Progenitor cell of endocrine pancreas (in vitro differentiated cells): ENCODE measurements at places on chromosomes 6 and 20. TPM values are rescaled to one million over a fixed set of nuclear protein-coding genes. Genes with fewer than 3 reads are reported as not detected.

SEL1L2 gene
- total RNA-seq, result not detected in 2 replicates

HS3ST5 gene
- total RNA-seq, result 0.31 and 0.95 TPM in 2 replicates

EEF1A1 gene
- total RNA-seq, result 12,032 and 12,129 TPM in 2 replicates

CALHM5 gene
- 0.05 and 0.09 TPM in 2 replicates for total RNA-seq

CLDN20 gene
- total RNA-seq, result not detected in 2 replicates

TSBP1 gene
- not detected in 2 replicates for total RNA-seq

RIMS4 gene
- total RNA-seq, result 6.3 and 8.2 TPM in 2 replicates

DNA sequence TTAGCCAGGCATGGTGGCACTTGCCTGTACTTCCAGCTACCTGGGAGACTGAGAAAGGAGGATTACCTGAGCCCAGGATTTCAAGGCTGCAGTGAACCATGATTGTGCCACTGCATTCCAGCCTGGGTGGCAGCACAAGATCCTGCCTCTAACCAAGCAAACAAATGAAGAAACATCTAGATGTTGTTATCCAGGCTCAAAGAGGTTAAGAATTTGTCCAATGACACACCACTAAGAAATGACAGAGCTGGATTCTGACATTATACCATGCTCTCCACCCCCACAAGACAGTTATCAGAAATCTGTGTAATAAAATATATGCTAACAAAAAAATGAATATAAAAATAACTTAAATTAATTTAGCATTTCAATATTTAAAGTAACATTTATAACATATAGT is 925.5 kb upstream of the SLC35B3 start:
- no peaks in the 10 kb centered on the region for H3K4me1 ChIP-seq
- H3K36me3 ChIP-seq, result no peaks in the 10 kb centered on the region
- H3K27me3 ChIP-seq, result no peaks in the 10 kb centered on the region
- H3K27ac ChIP-seq, result no peak overlapping the region

GRCh38 chr6:57303931-57304681 is 13.3 kb upstream of the PRIM2 start:
- peaks cover 3% of the 10 kb centered on the region for H3K4me1 ChIP-seq
- H3K27me3 ChIP-seq, result no peaks in the 10 kb centered on the region
- no peak overlapping the region for H3K27ac ChIP-seq
- no peak for DNase-seq
- no peaks in the 10 kb centered on the region for H3K36me3 ChIP-seq
- H3K4me3 ChIP-seq, result no peak overlapping the region

DNA sequence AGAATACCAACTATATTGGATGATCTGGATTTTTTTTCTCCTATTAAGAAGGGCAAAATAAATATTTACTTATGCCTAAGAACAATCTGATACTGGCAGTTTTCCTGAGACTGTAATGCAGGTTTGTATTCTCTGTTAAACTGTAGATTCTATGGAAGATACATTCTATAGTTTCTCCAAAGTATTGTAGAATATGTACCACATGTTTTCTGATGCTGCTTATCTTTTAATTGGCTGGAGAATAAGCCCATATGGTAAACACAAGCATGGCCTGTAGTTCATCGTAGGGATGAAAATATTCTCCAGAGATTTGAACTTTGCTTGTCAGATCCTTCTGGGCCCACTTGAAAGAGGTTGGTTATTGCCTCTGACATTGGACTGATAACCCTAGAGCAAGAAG is 99.1 kb downstream of the CENPW start:
- H3K4me3 ChIP-seq, result no peak overlapping the region
- no peaks in the 10 kb centered on the region for H3K4me1 ChIP-seq
- no peak overlapping the region for H3K27ac ChIP-seq
- no peaks in the 10 kb centered on the region for H3K36me3 ChIP-seq
- H3K27me3 ChIP-seq, result no peaks in the 10 kb centered on the region
- no peak for DNase-seq

DNA sequence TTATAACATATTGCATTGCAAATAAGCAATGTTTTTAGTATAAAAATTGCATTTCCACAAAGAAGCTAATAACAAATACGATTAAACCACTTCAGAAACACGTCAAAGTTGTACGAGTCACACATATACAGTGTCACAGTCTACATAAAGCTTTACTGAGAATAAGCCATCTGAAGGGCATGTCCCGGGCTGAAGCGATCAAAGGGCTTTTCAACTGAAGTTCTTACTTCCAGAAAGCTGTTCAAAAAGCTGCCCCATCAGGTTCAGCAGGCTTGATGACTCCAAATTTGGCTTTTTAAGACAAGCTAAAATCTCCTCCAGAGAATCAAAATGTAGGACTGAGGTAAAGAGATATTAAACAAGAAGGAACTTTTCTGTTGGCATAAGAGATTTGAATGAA is 37.5 kb upstream of the HAO1 start:
- no peak overlapping the region for H3K27ac ChIP-seq
- peaks cover 4% of the 10 kb centered on the region for H3K36me3 ChIP-seq
- H3K4me1 ChIP-seq, result peaks cover 21% of the 10 kb centered on the region
- DNase-seq, result no peak

GRCh38 chr6:136717716-136717990 is 74.6 kb downstream of the MAP3K5 start:
- peaks cover 3% of the 10 kb centered on the region for H3K4me1 ChIP-seq
- DNase-seq, result no peak
- no peaks in the 10 kb centered on the region for H3K27me3 ChIP-seq
- H3K27ac ChIP-seq, result no peak overlapping the region
- peaks cover 2% of the 10 kb centered on the region for H3K36me3 ChIP-seq
- H3K4me3 ChIP-seq, result no peak overlapping the region

GRCh38 chr6:73893696-73894095 is 197.7 kb downstream of the CD109 start:
- H3K4me3 ChIP-seq, result no peak overlapping the region
- H3K27me3 ChIP-seq, result no peaks in the 10 kb centered on the region
- peak overlapping the region; percentile 49 for H3K27ac ChIP-seq
- H3K4me1 ChIP-seq, result no peaks in the 10 kb centered on the region
- no peak for DNase-seq
- H3K36me3 ChIP-seq, result no peaks in the 10 kb centered on the region

GRCh38 chr6:44051515-44051914 is 75.7 kb downstream of the MRPL14 start:
- no peaks in the 10 kb centered on the region for H3K36me3 ChIP-seq
- H3K27me3 ChIP-seq, result peaks cover 6% of the 10 kb centered on the region
- peaks cover 18% of the 10 kb centered on the region for H3K4me1 ChIP-seq
- no peak overlapping the region for H3K27ac ChIP-seq
- H3K4me3 ChIP-seq, result no peak overlapping the region

DNA sequence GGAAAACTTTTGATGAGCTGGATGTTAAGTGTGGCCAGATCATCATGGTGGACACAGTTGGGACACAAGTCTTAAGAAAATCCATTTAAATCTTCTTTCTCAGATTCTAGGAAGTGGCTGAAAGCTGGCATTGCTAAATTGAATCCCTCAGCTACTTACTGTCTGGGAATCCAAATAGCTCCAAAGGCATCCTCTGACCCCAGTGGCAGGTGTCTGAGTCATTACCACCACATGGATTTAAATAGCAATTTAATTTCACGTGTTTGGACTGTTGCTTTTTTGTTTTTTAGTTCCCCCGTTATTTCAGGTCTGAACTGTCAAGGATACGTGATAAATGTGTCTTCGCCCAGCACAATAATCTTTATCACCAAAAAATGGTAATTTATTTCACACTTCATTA is 33.2 kb upstream of the HDGFL1 start:
- H3K36me3 ChIP-seq, result no peaks in the 10 kb centered on the region
- no peak for DNase-seq
- H3K27me3 ChIP-seq, result no peaks in the 10 kb centered on the region
- no peak overlapping the region for H3K4me3 ChIP-seq

DNA sequence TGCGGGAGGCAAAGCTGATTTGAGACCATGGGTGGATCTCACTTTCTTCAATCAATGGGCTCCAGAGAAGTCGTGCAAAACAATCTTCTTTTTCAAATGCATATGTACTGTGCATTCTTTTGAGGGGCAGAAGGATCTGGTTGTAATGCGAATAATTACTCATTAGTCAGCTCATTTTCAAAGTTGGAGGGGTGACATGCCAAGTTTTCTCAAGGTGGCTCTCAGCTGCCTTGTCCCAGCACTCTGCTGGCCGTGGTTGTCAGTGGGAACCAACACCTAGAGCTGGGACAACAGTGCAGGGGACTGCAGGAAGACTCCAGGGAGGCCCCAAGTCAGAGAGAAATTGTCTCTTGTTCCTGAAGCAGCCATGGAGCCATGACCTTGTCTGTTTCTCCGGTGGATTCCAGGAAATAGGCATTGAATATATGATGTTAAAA is 25.3 kb downstream of the MYT1 start:
- no peak for DNase-seq
- peaks cover 1% of the 10 kb centered on the region for H3K36me3 ChIP-seq
- H3K27me3 ChIP-seq, result peaks cover 7% of the 10 kb centered on the region
- peaks cover 20% of the 10 kb centered on the region for H3K4me1 ChIP-seq
- no peak overlapping the region for H3K4me3 ChIP-seq
- H3K27ac ChIP-seq, result peak overlapping the region; percentile 96

DNA sequence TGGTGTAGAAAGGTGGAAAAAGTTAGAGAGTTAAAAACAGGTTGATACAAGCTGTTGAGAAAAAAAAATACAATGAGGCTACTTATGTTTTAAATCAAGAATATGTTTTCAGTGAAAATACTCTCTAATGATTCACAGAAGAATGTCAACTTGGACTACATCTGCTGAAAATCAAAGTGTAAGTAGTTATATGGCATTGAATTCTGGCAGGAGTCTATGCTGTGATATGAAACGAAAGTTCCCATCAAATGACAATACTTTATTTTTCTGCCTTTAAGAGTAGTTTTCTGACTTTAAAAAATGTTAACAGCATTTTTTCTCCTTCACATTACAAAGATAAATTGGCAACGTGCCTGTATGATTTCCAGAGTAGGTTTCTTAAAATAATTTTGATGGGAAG is 158.3 kb downstream of the EYA4 start:
- peaks cover 2% of the 10 kb centered on the region for H3K4me1 ChIP-seq
- H3K27me3 ChIP-seq, result peaks cover 3% of the 10 kb centered on the region
- no peaks in the 10 kb centered on the region for H3K36me3 ChIP-seq
- no peak overlapping the region for H3K27ac ChIP-seq

GRCh38 chr6:137353346-137353745 is 134.2 kb upstream of the IFNGR1 start:
- peaks cover 29% of the 10 kb centered on the region for H3K4me1 ChIP-seq
- H3K27ac ChIP-seq, result no peak overlapping the region
- H3K4me3 ChIP-seq, result no peak overlapping the region
- H3K27me3 ChIP-seq, result no peaks in the 10 kb centered on the region
- H3K36me3 ChIP-seq, result no peaks in the 10 kb centered on the region

DNA sequence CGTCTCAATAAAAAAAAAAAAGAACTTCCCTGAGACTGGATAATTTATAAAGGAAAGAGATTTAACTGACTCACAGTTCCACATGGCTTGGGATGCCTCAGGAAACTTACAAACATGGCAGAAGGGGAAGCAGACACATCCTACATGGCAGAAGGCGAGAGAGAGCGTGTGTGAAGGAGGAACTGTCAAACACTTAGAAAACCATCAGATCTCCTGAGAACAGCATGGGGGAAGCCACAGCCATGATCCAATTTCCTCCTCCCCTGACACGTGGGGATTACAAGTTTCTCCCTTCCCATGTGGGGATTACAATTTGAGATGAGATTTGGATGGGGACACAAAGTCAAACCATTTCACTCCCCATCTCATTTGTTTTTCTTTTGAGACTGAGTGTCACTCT is 46.6 kb upstream of the TFAP2C start:
- no peak for DNase-seq
- H3K27ac ChIP-seq, result no peak overlapping the region
- no peaks in the 10 kb centered on the region for H3K36me3 ChIP-seq
- no peaks in the 10 kb centered on the region for H3K4me1 ChIP-seq
- H3K4me3 ChIP-seq, result no peak overlapping the region

- no peak overlapping the region for H3K27ac ChIP-seq
- DNase-seq, result no peak
- no peak overlapping the region for H3K4me3 ChIP-seq
- no peaks in the 10 kb centered on the region for H3K27me3 ChIP-seq
- H3K4me1 ChIP-seq, result no peaks in the 10 kb centered on the region
- H3K36me3 ChIP-seq, result no peaks in the 10 kb centered on the region
Measured at GRCh38 chr6:2542101-2542857, 208.4 kb downstream of the MYLK4 start.

DNA sequence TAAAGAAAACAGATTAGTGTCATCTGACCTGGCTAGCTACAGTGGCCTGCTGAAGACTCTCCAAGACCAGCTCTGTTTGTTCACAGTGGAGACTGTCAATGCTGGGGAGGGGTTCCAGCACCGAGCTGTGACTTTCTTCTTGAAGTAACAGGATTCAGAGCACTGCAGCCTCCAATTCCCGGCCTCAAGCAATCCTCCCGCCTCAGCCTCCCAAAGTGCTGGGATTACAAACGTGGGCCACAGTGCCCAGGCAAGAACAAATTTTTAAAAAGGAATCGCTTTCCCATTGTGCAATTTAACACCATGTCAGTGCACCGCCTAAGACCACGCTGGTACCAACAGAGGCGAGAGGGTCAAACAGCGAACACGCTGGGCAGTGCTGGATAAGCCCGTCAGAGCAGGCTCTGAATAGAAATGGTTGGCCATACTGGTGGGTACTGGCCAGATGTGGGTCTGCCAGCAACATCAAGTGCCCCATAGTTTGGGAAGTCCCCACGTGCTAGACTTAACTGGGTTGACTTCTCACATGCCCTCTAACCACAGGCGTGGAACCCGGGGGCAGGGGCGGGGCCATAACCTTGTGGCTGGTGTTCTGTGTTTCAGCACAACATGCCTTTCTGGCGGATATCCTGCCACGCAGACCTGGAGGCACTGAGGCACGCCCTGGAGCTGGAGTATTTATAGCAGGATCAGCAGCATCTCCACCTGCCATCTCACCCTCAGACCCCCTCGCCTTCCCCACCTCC is 168.9 kb downstream of the ZMYND8 start:
- H3K4me3 ChIP-seq, result no peak overlapping the region
- H3K36me3 ChIP-seq, result no peaks in the 10 kb centered on the region
- H3K27ac ChIP-seq, result no peak overlapping the region
- peaks cover 8% of the 10 kb centered on the region for H3K27me3 ChIP-seq
- no peaks in the 10 kb centered on the region for H3K4me1 ChIP-seq
- no peak for DNase-seq

GRCh38 chr20:25256226-25256859 is 8.5 kb downstream of the PYGB start:
- peak overlapping the region; percentile 71 for H3K27ac ChIP-seq
- no peak overlapping the region for H3K4me3 ChIP-seq
- no peak for DNase-seq

GRCh38 chr20:4081421-4081820 is 66.1 kb upstream of the RNF24 start:
- H3K27me3 ChIP-seq, result peaks cover 13% of the 10 kb centered on the region
- no peak for DNase-seq
- no peaks in the 10 kb centered on the region for H3K36me3 ChIP-seq
- H3K27ac ChIP-seq, result no peak overlapping the region

- H3K4me1 ChIP-seq, result peaks cover 34% of the 10 kb centered on the region
- no peaks in the 10 kb centered on the region for H3K36me3 ChIP-seq
- no peak overlapping the region for H3K4me3 ChIP-seq
- no peak overlapping the region for H3K27ac ChIP-seq
- no peak for DNase-seq
Measured at GRCh38 chr6:71034563-71035345, 77.9 kb upstream of the B3GAT2 start.
